ENCODE measurements at places on chromosomes 4 and X.

GRCh38 chr4:68257719-68258118, 12.2 kb upstream of the TMPRSS11B start:
- DNase-seq, result no peak

GRCh38 chr4:120856294-120856693, 66.2 kb downstream of the PRDM5 start:
- DNase-seq, result no peak

- DNase-seq, result no peak
Measured at GRCh38 chrX:150038986-150039599, 100.8 kb upstream of the EOLA2 start.

- no peak for DNase-seq
Measured at GRCh38 chr4:184100297-184100885, 117.3 kb downstream of the ENPP6 start.

DNA sequence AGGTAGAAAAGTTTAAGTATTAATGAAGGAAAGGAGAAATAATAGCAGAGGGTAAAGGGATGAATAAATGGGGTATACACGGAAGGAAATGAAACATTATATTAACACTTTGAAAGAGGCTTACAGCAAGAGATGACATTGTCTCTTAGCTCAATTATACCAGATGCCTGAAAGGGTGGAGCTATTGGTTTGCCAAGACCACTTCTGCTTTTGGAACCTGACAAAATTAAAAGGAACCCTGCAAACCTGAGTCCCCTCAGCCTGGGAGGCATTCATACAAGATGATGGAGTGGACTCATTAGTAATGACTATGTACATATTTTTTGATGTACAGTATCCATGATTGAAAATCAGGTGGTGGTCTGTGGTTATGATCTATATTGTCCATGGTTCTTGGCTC, 45.1 kb upstream of the HPF1 start:
- DNase-seq, result no peak

DNA sequence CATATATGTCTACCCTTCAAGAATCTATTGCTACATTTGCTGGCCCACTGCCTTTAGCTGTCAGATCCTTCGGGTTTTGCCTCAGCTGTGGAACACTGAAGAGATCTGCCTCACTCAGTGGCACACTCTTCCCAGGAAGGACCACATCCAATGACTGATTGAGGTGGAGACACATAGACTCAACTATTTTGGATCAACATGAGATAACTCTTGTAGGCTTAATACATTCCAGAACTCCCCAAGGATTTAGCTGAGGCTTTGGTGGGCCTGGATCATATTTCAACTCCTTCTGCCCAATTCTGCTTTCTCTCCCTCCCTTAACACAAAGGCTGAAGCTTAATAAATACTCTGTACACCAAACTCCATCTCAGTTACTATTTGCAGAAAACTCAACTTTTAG, 100.5 kb downstream of the CORIN start:
- DNase-seq, result no peak

- DNase-seq, result no peak
Measured at GRCh38 chr4:28469387-28469786, 1608.7 kb downstream of the STIM2 start.
